ENCODE measurements at places on chromosomes 16 and 17.
A peak's percentile ranks its signal among the peaks of the same experiment; 100 is the strongest.

GRCh38 chr17:59839651-59840328, 53.0 kb downstream of the TUBD1 start:
- no peak for DNase-seq

DNA sequence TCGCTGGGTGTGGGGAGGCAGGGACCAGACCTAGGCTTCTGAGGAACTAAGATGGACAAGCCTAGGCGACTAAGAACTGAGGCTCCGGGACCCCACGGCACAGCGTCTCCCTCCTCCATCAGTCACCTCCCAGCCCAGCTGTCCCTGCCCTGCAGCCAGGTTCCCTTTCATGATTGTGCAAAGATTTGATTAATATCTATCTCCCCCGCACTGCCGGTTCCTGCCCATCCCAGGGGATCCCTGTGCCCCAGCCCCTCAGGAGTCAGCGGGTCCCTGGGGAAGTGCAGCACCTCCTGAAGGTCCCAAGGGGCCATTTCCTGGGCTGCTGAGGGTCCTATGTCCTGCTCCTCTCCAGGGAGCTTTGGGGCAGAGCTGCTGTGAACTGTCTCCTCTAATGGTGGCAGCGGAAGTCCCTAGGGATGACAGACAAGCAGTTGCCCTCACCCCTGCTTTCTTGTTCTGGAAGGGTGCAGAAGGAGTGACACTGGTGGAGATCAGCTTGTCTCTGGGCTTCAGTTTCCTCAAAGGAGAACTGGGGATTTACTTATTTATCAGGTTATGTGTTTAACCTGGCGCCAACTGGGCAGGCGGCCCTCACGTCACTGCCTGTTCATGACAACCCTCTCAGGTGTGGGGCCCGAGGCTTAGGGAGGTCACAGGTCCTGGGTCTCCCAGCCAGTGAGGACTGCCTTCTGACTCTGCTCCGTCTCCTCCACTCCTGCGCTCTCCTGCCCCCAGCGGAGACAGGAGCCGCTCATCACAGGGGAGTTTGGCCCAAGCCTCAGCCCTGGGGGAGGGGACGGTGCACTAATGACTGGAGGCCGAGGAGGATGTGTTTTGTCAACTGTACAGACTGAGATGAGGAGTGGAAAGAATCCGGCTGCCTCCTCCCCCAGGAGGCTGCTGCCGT, 1.9 kb upstream of the C16orf74 start:
- no peak for DNase-seq

GRCh38 chr16:84899414-84899813, 79.6 kb downstream of the CRISPLD2 start:
- no peak for DNase-seq

DNA sequence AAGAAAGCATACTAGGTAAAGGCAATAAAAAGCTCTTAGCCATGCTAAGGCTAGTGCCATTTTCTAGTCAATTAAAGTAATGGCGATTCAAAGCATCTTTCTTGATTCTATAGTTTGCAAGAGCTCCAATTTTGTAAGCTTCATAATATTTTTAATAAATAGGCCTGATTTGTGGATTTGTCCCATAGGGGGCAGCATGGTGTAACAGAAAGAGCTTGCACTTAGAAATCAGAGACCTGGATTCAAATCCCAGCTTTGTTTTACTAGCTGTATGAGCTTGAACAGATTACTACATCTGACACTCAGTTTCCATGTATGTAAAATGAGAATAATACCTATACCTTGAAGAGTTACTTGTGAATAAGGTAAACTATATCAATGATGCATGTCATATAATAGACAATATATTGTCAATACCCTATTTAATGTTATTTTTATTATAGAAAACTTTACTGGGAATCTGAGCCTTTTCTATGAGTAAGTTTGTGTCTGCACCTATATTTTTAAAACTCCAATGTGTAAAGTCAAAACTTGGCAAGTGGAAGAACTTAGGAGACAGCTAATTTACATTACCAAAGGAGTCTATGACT, 93.6 kb upstream of the NOG start:
- no peak for DNase-seq

- no peak for DNase-seq
Measured at GRCh38 chr16:12881740-12882139, 19.7 kb upstream of the SHISA9 start.

GRCh38 chr17:77962348-77962747, 3.8 kb downstream of the TNRC6C start:
- no peak for DNase-seq

- no peak for DNase-seq
Measured at GRCh38 chr17:11880714-11881113, 116.6 kb downstream of the ZNF18 start.

- DNase-seq: no peak
Measured at GRCh38 chr16:35750701-35751104, 2291.3 kb downstream of the TP53TG3F start.

DNA sequence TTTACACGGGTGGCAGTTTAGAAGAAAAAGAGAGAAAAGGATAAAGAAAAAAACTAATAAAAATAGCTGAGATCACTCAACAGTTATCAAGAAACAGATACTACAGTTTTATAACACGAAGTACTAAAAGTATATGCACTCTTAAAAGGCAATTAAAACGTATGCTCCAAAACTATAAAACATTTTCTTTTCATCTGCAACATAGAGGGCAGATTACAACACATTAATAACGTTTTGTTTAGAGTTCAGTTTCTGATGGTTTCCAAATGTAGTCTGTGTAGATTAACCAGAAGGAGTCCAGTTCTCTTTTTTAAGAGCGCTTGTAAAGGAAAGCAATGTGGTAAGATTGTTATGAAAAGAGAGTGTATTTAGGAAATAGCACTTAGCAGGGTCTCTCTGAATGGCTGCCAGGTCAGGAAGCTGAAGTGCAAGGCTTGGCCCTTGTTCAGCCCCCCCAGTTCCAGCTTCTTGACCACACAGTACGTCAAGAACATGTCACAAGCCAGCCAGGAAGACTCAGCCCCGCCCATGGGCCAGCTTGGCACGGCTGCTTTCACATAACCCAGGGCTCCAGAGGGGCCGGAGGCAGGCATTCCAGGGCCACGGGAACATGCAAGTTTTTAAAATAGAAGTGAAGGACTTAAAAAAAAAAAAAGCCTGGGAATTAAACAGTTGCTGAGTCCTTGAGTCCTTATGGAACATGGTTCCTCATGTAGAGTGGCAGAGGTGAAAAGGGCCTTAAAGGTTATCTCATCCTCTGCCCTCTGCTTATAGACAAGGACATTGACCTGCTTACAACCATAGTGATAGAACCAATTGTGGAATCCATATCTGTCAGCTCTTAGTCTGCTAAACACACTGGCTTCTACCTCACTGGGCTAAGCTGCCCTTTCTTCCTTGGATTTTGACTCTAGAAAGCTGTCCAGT, 147.4 kb upstream of the TBX2 start:
- peak; percentile 1 for DNase-seq

- DNase-seq: no peak
Measured at GRCh38 chr17:29936724-29937123, 4.7 kb upstream of the EFCAB5 start.

- no peak for DNase-seq
Measured at GRCh38 chr17:49578952-49579500, 3.4 kb downstream of the NXPH3 start.

GRCh38 chr17:8122924-8123694, 797 bp downstream of the HES7 start:
- DNase-seq: no peak

GRCh38 chr17:67578142-67578457, 139.6 kb upstream of the NOL11 start:
- DNase-seq: no peak

DNA sequence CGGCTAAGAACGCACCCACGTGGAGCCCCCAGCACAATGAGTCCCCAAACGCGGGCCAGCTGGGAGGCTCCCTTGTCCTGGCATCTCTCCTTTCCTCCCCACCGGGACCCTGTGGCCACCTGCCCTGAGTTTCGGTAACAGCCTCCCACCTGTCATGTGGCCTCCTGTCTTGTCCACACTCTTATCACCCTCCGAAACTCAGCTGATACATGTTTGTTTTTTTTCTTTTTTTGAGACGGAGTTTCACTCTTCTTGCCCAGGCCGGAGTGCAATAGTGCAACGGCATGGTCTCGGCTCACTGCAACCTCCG, 105.7 kb upstream of the CREBBP start:
- no peak for DNase-seq

DNA sequence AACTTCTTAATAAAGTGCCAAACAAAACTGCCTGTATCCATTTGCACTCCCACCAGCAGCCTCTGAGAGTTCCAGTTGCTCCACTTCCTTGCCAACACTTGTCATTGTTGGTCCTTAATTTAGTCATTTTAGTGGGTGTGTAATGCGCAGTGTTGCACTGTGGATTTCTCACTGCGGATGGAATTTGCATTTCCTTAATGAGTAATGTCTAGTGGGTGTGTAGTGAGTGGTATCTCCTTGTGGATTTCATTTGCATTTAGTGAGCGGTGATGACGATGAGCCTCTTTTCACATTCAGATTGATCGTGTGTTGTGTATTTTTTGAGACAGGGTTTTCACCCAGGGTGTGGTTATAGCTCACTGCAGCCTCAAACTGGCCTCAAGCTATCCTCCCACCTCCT, 4.1 kb upstream of the MSLN start:
- DNase-seq: no peak

DNA sequence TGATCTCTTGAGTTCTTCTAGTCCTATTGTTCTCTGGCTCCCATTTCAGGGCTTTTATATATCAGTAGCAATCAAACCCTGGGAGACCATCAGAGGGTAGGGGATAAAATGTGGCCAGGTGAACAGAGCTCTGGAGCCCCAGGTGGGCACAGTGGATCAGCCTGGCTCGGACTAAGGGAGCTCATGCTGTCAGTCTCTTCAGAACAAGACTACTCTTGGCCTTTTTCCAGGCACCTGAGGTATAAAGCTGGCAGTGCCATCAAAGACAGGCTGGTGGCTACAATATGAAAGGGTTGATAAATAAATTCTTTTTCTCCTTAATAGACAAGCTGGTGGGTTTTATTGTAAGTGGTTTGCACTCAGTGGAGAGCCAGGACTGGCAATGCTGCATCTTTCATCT, 160.0 kb upstream of the CCL2 start:
- no peak for DNase-seq

- DNase-seq: no peak
Measured at GRCh38 chr16:25563700-25564099, 128.1 kb upstream of the HS3ST4 start.

GRCh38 chr17:2485543-2485942, 26.1 kb downstream of the METTL16 start:
- no peak for DNase-seq

- peak; percentile 56 for DNase-seq
Measured at GRCh38 chr17:82882715-82883418, 43.0 kb upstream of the ZNF750 start.

DNA sequence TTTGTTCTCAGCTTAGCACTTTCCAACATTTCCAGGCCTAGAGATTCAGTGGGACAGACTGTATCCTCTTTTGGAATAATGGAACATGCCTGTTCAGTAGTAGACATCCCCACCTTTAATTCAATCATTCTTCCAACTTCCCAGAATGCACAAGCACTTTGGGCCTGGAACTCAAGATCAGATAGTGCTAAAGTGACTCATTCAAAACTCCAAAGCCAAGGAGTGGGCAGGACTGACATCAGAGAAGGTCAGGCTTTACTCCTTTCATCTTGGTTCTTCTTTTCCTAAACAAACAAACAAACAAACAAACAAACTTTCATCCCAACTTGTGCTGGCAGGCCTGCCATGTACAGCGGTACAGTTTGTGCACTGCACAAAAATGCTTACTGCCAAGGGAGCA, 172.0 kb downstream of the AXIN2 start:
- no peak for DNase-seq

GRCh38 chr16:23294260-23294659, 7.8 kb upstream of the SCNN1B start:
- DNase-seq: no peak

- DNase-seq: no peak
Measured at GRCh38 chr17:72379516-72379915, 258.7 kb downstream of the SOX9 start.

DNA sequence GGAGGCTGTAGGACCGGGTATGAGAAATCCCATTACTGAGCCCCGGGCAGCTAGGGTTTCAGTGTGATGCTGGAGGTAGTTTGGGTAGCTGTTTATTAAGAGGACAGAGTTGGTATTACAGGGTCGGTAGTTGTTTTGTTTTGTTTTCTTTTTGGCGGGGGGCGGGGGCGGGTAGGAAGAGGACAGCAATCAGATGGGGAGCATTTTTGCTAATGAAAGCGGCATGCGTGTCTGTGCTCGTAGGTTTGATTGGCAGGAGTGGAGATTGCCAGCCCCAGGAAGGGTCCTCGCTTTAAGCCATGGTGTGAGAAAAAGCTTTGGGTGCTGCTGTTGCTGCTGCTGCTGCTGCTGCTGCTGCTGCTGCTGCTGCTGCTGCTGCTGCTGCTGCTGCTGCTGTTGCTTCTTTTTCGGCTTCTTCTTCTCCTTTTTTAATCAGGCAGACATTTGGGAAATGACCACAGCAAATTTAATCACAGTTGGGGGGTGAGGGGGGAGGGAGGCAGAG, 498.5 kb upstream of the ZFHX3 start:
- no peak for DNase-seq

DNA sequence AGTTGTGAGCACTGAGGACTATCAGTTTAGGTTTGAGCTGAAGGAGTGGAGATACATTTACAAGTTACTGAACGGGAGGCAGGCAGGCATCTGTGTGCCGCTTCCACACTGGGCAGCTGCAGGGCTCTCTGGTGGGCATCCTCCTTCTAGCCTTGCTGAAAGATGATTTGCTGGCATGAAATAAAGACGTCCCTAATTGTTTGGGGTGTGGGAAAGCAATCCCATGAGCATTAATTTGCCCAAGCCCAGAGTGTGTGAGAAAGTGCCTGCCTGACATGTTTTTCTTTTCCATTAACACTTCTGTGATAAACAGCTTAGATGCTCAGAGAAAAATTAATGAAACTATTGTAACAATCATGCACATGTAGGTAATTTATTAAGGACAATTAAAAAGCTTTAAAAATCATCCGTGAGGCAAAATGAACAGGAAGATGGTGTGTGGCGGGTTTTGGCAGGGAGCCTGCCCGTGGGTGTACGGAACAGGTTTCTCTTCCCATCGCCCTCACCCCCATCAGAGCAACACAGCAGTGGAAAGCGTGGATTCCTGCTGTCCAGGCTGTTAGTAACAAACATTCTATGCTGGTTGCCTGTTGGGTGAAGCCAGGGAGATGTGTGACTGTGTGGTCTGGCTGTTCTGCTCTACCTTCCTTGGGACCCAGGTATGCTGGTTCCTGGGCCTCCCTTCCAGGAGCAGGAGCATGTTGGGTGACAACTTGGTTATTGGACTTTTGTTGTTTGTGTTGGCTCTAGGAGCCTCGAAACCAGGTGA, 191.9 kb downstream of the MSI2 start:
- no peak for DNase-seq

All from stimulated activated CD8-positive, alpha-beta memory T cell treated with anti-CD3 and anti-CD28 coated beads, Interleukin-7, amount 100 ng/mL, for 1 hour (primary cell).